ENCODE measurements at places on chromosomes 4 and X.

- peak; percentile 94 for DNase-seq
These were observed 99.0 kb downstream of the FIP1L1 start for GRCh38 chr4:53476232-53477037.

DNA sequence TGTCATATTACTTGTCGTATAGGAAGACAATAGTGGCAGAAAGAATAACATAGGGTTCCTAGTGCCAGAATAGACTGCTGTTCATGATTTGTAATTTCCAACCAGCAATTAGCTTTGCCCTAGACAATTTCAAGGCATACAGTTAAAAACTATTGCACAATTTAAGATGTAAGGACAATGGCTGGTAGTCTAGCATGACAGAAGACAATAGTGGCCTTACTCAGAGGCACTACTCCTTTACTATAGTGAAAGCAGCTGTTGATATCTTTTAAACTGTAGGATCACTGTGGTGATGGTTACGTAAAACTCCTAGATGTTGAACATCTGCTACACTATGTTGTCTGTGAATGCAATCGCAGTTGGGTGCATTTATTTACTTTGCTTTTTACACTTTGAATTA, 234.5 kb downstream of the RBMX2 start:
- no peak for DNase-seq

DNA sequence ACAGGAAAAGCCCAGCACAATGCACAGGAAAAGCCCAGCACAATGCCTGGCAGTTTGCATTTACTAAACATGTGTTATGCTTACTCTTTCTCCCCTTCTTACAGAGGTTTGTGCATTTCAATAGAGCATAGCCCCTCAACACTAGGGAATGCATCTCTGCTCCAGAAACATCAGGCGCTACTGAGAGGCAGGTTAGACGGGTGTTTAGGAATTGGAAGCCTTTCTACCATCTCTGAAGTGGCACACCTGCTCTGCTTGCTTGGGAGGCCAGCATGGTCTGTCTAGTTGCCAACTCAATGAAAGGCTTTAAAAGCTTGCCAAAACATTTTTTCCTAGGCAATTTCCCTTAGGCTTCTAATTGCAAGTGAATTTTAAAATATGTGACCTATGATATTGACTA, 55.7 kb downstream of the GRID2 start:
- no peak for DNase-seq

DNA sequence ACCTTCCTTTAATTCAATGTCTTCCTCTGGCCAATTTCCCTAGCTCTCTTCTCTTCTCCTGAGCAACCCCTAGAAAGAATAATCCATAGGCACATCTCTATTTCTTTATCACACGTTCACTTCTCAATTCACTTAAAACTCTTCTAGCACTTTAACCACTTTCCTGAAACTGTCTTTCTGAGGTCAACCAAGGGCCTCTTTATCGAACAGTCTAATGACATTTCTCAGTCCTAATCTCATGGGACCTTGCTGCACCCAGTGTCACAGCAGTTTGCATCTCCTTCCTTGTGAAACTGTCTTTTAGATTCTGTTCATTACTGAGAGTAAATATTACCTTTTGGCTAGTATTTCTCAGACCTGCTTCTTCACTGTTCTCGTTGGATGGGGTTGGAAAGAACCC, 285.3 kb upstream of the RASGEF1B start:
- DNase-seq, result no peak

DNA sequence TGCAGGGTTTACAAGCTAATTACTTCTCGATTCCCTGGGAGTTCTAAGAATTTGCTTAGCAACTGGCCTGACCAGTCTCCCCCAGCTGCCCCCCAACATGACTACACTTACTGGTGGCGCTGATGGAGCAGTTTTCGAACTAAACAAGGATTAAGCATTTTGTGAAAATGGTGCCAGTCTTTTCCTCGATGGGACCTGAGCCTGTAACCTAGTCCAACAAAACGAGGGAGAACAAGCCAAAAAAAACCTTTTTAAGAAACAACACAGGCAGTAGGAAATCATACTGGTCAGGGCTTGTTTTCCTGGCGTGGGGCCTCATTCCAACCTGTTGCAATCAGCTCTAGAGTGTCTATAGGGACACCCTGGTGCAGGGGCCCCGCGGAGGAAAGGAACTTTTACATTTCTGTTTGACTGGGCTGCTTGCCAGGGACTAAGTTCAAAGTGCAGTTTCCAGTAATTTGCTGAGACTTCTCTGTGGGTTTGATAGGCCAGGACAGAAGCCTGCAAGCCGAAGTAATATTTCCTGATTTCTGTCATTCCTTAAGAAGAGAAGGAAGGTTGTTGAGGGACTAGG, 158.7 kb downstream of the SPRY1 start:
- DNase-seq, result no peak

GRCh38 chr4:135177321-135177720, 975.7 kb upstream of the PABPC4L start:
- DNase-seq, result no peak

GRCh38 chrX:55695227-55696018, 22.1 kb upstream of the RRAGB start:
- no peak for DNase-seq

- DNase-seq, result peak; percentile 66
These were observed 99.3 kb upstream of the EGFL6 start for GRCh38 chrX:13469963-13470684.

- DNase-seq, result no peak
These were observed 45.6 kb downstream of the CCDC149 start for GRCh38 chr4:24867251-24867650.

GRCh38 chr4:28287831-28288233, 1427.2 kb downstream of the STIM2 start:
- peak; percentile 98 for DNase-seq

GRCh38 chr4:184664445-184665210, 15.1 kb downstream of the PRIMPOL start:
- DNase-seq, result no peak

GRCh38 chr4:82818664-82819662, 20.4 kb upstream of the SCD5 start:
- no peak for DNase-seq

DNA sequence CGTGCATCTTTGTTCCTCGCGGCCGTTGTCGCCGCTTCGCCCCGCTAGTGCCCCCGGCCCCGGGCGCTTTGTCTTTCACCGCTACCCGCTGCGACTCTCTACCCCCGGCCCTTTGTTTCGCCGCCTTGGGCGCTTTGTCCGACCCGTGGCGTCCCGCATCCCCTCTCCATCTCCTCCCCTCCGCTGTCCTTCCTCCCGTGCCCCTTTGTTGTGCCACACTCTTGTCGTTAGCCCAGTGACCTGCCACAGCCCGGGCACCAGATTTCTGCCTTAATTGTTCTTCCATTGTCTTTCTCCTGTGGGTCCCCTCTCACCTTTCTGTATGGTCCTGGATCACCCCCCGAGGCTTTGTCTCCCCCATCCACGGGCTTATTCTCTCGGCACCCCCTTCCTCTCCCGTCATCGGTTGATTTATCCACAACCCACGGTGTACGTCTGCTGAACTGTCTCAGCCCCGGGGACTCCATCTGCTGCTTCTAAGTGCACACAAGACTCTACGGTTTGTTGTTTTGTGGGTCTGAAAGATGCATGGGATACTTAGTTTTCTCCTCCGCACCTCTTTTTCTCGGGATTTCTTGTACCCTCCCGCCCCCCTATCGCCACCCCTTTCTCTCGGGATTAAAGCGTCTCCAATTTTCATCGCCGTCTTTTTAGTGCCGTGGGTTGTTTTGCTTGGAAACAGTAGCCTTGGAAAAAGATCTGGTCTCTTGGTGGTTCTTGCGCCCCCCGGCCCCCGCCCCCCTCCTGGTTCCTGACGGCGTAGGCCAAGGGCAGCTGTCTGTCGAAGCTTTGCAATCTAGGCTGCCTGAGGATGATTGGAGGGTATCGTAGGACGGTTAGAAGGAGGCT, 783 bp downstream of the RBPJ start:
- no peak for DNase-seq

DNA sequence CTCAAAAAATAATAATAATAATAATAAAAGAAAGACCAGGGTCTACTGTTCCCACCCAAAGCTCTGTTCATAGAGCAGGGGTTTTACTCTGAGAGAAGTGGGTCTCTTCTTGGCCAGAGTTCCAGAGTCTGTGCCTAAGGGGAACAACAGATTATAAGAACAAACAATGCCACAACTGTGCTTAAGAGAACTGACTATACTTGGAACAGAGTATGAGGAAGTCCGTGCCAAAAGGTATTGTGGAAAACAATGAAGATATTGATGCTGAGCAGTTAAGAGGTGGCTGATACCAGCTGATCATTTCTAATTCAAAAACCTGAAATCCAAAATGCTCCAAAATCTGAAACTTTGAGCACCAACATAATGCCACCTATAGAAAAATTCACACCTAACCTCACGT, 229.6 kb downstream of the FBXO8 start:
- DNase-seq, result no peak

GRCh38 chrX:2546496-2546895, 45.7 kb upstream of the DHRSX start:
- no peak for DNase-seq

DNA sequence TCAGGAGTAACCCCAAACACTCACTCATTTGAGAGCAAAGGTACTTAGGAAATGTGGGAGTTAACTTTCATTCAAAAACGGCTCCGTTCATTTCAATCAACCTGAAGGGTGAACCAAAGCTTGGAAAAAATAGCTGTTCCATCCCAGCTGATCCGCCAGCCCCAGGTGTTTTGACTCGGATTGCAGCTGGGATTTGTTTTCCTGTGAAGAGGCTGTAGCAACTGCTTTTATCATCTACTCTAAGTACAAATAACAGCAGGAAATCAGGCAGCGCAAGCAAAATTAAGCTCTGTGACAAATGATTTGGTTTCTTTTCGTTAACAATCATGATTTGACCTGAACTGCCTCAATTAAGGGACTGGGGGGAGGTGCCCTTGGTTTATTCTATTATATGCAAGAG, 154.7 kb downstream of the BEND2 start:
- no peak for DNase-seq

GRCh38 chr4:39085891-39086290, 23.9 kb downstream of the KLHL5 start:
- no peak for DNase-seq

GRCh38 chr4:171376724-171377123, 436.5 kb upstream of the GALNTL6 start:
- no peak for DNase-seq

DNA sequence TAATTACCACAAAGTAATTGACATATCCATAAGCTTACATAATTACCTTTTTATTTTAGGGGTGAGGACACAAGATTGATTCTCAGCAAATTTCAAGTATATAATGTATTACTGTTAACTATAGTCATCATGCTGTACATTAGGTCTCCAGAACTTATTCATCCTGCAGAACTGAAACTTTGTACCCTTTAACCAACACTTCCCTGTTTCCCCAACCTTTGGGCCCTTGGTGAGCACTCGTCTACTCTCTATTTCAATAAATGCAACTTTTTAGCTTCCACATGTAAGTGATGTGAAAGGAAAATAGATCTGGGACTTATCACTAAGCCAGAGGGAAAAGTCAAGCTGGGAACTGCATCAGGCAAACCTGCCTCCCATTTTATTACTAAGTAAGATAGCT, 33.6 kb upstream of the CCNG2 start:
- no peak for DNase-seq

- no peak for DNase-seq
These were observed 3.4 kb downstream of the OGT start for GRCh38 chrX:71536285-71536684.

- DNase-seq, result no peak
These were observed 77.8 kb upstream of the SLC4A4 start for GRCh38 chr4:71261001-71261400.

GRCh38 chrX:151815398-151815797, 80.9 kb downstream of the CNGA2 start:
- no peak for DNase-seq

GRCh38 chrX:109733613-109734083, 591 bp upstream of the ACSL4 start:
- no peak for DNase-seq

- no peak for DNase-seq
These were observed 44.5 kb upstream of the SLC4A4 start for GRCh38 chr4:71294301-71294700.

- DNase-seq, result no peak
These were observed 1.9 kb downstream of the GASK1B start for GRCh38 chr4:158170691-158171561.

- DNase-seq, result peak; percentile 13
These were observed 4.5 kb upstream of the GBA3 start for GRCh38 chr4:22688236-22688635.

DNA sequence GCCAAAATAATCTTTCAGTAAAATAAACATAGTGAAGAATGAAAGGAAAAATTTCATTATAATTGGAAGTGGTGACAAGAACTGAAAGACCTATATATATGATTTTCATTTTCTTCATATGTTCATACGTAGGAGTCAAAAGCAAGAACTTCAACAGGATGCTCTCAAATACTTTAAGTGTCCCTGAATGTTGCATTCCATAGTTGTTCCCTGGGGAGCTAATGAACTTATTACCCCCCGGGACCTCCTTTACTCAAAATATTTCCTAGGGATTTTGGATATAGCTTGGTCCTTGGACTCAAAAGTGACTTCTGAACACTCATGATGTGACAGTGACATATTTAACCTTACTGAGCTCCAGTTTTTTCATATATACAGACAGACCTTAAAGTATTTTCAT, 44.9 kb upstream of the NDST4 start:
- DNase-seq, result no peak

- DNase-seq, result no peak
These were observed 26.8 kb upstream of the AFAP1 start for GRCh38 chr4:7966281-7967062.

- DNase-seq, result no peak
These were observed 300.9 kb upstream of the CPEB2 start for GRCh38 chr4:14701389-14701788.

GRCh38 chrX:45046417-45046816, 154.3 kb downstream of the DIPK2B start:
- DNase-seq, result no peak

GRCh38 chr4:40736910-40737309, 12.8 kb upstream of the NSUN7 start:
- no peak for DNase-seq

DNA sequence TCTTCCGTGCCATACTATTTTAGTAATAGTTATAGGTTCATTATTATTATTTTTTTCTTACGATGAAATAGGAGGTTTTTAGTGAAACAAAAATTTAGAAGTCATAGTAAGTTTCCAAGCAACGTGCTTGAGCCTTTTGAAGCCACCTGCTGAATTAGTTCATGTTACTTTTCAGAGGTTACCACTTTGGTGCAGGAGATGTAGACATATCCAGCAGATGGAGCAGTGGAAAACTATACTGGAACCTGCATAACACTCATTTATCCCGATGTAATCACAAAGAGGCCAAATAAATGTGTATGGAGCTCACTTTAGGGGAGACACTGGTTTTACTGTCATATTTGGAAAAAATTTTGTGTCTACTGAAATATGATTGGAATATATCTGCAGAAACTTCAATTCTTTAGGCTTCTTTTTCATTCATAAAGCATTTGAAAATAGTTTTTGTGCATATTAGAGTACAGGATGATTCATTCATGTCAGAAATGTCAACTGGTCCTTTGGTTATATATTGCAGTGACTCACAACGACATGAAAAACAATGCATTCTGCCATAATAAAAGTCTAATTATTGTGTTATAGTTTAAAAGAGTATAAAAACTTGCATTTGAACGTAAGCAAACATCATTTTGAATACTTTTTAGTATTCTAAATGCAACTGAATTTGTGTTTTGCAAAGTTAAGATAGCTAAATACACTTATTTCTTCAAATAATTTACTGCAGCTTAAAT, 2182.9 kb upstream of the TENM3 start:
- no peak for DNase-seq

- DNase-seq, result no peak
These were observed 1320.3 kb downstream of the C4orf33 start for GRCh38 chr4:130416228-130416627.
